ENCODE measurements at places on chromosomes 4 and X.

- no peak for DNase-seq
These were observed 24.6 kb upstream of the ANTXR2 start for GRCh38 chr4:80097400-80098177.

GRCh38 chrX:112677167-112677566 lies 2.6 kb downstream of the LHFPL1 start:
- no peak for DNase-seq

DNA sequence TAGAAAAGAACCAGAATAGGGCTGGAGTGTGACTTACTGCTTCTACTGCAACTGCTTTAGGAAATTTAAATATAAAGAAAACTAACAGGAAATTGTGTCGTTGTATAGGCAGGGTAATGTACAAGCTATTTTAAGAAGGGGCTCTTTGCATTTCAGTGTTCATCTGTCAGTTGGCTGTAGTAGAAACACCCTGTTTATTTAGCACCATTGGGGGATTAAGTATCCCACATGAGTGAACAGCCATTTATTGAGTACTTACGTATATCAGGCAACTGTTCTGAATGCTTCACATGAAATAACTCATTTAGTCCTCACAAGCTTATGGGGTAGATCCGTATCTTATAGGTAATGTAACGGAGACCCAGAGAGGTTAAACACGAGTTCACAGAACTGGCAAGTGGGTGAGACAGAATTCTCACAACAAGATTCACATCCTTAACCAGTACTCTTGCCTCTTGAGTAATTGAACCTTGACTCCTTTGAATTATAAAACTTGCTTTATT lies 23.9 kb downstream of the STIM2 start:
- no peak for DNase-seq

DNA sequence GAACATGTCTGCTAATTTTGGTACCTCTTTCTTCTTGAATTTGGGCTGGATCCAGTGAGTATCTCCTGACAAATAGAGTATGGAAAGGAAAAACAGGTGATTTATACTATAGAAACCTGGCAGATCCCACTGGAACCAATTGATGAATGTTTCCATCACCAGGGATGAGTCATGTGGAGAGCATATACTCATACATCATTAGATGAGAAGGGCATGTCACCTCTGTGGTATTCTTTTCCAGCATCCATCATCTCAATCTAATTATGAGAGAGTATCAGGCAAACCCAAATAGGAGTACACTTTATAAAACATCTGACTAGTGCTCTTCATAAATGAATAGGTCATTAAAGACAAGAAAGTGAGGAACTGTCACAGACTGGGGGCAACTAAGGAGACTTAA lies 90.7 kb downstream of the CLDN22 start:
- DNase-seq = no peak

DNA sequence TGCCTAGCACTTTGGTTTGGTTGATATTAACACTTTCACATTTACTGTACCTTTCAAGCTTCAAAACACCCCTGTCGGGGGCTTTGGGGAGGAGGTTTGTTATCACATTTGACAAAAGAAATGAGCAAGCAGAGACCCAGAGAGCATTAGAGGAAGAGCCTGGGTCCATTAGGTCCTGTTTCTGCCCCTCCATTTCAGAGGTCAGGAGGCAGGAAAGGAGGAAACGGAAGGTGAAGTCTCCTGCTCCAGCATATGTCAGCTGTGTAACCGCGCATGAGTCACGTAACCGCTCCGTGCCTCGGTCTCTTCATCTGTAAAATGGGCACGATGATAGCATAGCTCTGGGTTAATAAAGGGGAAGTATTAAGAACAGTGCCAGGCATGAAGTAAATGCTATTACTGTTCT lies 201.9 kb upstream of the BCOR start:
- DNase-seq = no peak

DNA sequence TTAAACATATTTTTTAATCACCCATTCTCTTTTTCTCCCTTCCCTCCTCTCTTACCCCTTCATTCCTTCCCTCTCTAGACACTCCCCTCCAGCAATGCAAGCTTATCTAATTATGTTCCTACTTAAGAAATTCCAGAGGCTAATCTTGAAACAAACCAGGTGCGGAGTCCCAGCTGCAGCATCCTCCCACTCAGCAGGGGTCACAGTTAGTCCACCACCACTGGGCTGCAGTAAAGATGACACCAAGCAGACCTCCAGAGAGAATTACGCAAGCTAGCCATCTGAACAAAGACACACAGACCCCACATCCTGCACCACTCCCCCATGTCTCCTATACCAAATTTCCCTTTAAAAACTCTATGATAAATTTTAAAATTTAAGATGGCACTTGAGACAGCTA lies 13.9 kb upstream of the SEC24B start:
- no peak for DNase-seq

GRCh38 chr4:8355306-8355705 lies 85.2 kb downstream of the ACOX3 start:
- no peak for DNase-seq

DNA sequence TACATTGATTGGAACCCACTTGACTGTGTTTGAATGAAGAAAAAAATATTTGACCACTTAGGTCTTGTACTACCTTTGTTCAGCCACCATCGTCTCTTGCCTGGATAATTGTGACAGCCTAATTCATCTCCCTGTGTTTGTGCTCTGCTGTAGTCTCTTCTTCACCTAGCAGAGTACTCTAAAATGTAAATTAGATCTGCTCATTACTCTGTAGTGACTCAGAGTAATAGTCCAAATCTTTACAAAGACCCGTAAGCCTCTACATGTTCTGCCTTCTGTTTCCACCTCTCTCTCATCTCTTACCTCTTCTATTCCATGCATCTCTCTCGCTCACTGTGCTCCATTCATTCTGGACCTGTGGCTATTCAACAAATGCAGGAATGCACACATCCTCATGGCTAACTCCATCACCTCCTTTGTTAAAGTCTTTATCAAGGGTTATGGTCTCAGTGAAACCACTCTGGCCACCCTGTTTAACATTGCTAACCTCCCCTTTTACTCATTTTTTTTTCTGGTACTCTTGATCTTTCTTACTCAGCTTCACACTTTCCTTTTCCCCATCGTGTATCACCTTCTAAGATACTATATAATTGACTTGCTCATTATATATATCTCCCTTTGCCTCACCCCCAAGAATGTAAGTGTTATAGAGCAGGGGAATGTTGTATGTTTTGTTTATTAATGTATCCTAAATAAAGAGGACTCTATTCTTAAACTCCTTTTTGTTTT lies 98.4 kb downstream of the STIM2 start:
- DNase-seq = no peak

- no peak for DNase-seq
These were observed 245.4 kb downstream of the NAF1 start for GRCh38 chr4:162921178-162921785.

DNA sequence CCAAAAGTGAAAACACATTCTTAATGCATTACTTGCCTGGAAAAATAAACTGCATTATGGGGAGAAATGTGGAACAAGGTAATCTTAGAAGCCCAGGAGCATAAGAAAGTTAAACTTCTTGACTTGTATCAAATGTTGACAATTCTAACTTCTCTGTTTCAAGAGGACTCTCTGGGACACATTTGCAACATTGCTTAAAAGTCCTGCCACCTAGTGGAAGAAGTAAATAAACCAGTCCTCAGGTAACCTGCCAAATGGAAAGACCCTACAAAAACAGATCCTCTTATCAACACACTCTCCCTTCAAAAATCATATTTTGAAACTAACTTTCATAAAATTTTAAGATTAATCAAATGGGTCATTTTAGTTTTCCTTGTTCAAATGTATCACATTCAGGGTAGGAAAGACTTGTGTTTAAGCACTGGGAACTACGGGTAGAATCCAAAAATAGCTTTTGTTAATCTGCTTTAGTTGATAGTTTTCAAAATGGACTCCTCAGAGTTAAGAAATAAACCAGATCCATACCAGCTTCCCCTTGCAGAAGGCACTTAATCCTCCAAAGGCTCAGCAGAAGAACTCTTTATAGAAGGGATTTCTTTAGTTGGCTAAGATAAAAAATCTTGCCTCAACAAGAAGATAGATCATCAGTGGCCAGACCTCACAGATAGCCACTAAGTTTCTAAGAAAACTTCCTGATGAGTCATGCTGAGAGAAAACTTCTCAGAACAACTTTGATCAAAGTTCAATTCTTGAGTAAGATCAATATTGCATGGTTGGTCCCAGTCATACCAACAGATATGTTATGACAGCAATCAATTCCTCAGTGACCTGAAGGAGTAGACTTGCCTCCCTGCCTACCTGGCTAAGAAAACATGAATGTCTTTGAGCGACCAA lies 141.7 kb downstream of the HHIP start:
- DNase-seq = no peak

GRCh38 chr4:178202422-178202821 lies 760.2 kb upstream of the AGA start:
- DNase-seq = no peak

GRCh38 chr4:151858356-151858755 lies 97.5 kb upstream of the GATB start:
- no peak for DNase-seq

DNA sequence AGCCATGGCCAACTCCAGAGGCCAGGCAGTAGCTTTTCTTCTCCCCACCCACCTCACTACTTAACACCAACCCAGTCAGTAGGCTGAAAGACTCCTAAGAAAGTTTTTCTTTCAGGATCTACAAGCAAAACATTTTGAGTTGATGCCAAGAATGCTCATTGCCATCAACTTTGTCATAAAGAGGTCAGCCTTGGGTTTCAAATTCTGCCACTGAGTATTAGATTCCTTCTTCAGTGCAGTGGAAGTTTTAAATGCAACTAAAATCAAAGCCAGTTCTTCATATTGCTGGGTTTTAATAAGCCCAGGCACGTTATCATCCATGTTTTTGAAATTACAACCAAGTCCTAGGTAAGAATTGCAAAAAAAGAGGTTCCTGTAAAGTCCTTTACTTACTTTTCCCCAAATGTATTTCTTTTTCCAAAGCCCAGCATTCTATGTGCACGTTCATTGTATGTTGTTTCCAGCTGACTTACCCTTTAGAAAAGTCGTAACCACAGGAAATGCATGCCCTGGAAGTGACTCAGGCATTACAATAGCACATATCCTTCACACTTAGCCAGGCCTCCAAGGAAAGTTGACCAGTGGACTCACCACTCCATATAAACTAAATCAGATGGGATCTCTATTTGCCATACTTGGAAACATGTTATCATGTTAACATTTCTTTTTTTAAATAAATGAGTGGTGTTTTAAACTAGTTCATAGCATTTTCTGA lies 229.9 kb downstream of the SOX3 start:
- no peak for DNase-seq

DNA sequence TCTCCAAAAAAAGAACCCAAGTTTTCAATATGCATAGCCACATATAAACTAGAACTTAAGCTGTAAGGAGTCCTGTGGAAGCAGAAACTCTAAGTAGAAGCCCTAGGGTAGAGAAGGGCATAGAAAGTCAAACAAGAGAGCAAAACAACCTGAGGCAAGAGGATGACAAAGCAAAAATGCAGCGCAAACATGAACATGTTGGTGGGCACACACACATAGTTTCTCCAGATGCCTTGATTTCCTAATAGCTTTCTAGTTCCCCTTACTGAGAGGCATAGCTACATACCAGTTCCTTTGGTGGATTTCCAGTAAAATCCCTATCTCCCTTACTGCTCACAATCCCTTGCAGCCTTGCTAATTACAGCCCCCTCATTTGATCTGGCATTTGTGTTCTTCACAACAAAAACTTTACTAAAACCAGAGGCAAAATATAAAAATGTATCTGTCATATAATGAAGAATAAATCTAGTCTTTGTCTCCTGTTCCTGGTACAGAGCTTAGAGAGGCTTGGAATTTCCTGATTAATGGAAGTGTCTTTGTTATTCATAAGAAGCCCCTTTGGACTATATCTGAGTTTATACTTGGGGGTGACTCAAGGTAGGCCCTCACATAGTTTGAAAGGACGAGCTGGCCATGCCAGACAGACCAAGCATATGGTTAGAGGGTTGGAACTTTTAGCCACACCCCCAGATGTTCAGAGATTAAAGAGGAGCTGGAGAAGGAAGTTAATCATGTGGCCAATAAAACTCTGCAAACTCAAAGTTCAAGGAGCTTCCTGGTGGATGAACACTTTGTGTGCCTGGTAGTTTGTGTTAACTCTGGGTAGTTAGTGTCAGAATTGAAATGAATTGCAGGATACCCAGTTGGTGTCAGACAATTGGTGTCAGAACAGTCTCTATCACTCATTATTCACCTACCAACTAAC lies 52.7 kb upstream of the ZCCHC13 start:
- no peak for DNase-seq

GRCh38 chrX:155148724-155149537 lies 67.3 kb upstream of the VBP1 start:
- DNase-seq = peak; percentile 11

GRCh38 chrX:138034136-138034535 lies 468.2 kb downstream of the ZIC3 start:
- no peak for DNase-seq

DNA sequence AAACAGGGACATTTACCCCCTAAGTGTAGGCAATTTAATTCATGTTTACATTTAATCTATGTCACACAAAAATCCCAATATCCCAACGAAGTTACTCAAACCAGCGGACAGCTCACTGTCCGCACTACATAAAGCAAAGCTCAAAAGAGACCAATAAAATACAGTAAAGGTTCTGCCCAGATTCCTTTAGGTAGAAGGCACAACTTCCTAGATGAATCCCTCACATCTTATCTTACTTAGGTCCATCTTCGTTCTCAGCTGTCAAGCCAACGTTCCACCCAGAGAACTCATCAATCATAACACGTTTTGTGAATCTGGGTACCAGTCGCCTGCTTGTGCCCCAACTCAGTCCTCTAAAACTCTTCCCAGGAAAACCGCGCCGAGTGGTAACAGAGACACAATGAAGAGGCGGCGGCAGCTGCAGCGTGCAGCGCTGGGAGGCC lies 1.7 kb downstream of the HNRNPDL start:
- DNase-seq = peak; percentile 65

DNA sequence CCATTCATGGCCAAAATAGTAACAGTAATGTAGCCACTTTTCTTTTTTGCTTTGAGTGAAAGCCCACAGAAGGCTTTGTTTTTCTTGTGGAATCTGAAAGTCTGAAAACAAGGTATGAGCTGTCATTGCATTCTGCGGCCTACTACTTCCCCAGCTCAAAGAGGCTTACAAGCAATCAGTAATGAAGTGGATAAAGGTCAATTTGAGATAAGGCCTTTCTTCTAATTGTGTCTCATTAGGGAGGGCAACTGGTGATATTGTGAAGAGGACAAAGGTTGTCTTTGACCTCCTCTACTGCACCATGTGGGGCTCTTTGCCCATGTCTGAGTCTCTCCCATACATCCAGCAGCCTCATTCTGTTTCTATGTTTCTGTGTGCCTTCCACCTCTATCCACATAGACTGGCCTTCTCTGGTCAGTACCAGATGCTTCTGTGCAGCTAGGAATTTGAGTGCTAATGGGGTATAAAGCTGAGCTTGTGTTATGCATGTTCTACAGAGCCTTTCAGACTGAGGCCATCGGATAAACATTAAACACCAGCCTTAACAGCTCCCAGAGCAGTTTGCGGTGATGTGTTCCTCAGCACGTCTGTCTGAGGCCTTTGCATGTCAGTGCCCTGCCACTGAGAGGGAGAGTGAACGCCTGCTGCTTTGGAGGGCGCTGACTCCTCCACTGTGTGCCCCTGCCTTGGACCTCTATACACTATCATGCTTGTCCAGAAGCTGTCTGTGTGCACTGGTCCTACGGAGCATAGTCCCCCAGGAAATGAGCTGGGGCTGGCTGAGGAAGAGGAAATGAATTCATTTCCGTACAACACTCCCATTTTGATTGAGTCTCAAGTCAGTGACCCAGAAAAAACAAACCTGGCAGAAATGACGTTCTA lies 80.2 kb downstream of the SH2D1A start:
- DNase-seq = no peak
